ENCODE measurements at places on chromosomes 12 and 14.

DNA sequence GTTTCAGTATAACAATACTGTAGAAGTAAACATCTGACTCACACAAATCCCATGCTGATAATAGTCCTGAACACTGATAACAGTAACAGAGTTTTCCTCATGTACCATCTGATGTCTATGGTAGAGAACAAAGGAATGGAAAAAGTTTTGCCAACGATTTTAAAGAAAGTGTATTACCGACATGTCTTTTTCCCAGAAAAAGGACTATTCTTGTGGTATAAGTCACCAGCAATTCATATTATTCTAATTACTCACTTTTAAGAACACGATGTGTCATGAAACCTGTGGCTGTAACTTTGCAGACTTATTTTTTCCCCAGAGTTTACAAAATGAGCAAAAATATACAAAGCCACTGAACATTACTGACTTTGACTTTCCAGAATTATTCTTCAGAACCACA is 40.1 kb upstream of the DCN start:
- no peak for DNase-seq

DNA sequence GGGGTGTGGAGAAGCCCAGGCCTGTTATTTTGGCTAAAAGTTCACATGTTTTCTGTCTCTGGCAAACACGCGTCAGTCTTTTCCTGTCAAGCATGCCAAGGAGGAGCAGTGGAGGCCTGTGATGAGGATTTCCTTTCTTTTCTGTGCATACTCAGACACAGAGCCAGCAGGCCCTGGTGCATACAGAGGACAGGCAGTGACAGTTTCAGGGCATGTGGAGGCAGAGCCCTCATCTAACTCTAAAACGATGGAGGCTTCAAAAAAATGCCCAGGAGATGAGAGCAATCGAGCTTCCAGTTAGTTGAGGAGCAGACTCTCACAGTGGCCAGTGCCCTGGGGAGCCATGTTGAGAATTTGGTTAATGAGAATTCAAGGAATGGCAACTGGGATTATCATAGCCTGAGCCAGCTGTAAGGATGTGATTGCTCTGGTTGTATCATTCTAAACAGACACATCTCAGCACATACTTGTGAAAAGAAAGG is 66.5 kb downstream of the TRAFD1 start:
- DNase-seq, result no peak

DNA sequence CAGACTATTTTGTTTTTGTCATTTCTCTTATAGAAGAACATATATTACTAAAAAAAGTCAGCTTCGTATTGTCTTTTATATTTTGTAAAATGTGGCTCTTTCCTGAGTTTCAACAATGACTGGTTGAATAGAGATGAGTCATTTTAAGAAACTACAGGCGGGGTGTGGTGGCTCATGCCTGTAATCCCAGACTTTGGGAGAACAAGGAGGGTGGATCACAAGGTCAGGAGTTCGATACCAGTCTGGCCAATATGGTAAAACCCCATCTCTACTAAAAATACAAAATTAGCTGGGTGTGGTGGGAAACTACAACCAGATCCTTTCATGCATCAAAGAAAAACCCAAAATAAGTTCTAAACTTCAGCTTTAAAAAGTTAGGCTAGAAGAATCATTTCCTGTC is 28.8 kb downstream of the HECTD4 start:
- DNase-seq, result no peak

- DNase-seq, result no peak
Observed at GRCh38 chr14:92632546-92633273, 115.7 kb downstream of the LGMN start.

GRCh38 chr14:31842899-31843298 is 234.2 kb upstream of the ARHGAP5 start:
- DNase-seq, result no peak

DNA sequence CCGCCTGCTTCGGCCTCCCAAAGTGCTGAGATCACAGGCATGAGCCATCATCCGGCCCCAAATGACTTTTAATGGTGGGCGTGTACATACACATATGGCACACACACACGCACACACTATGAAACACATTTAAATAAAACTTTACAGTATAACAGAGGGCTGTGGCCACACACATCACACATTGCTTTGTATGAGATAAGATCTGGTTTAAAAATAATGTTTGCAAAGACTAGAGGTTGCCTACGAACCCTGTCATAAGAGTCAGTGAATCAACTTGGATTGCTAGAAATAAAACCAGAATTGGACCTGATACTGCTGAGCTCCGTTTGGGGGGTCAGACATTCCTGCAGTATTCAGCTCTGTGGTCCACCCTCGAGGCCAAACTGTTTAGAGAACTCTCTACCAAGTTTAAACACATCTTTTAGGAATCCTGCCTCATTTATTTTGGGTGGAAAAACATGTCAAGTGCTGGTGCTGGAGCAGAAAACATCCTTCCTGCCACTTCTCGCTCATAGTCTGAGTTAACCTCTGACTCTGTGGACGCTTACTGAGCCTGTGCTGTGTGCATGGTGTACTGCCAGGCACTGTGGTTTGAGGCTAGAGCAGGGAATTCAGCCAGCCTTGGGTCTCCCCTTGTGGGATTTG is 47.8 kb upstream of the EML1 start:
- no peak for DNase-seq

GRCh38 chr12:6828781-6829535 is 751 bp downstream of the P3H3 start:
- DNase-seq, result peak; percentile 70

GRCh38 chr12:110355073-110355472 is 48.4 kb downstream of the ANAPC7 start:
- DNase-seq, result peak; percentile 43

DNA sequence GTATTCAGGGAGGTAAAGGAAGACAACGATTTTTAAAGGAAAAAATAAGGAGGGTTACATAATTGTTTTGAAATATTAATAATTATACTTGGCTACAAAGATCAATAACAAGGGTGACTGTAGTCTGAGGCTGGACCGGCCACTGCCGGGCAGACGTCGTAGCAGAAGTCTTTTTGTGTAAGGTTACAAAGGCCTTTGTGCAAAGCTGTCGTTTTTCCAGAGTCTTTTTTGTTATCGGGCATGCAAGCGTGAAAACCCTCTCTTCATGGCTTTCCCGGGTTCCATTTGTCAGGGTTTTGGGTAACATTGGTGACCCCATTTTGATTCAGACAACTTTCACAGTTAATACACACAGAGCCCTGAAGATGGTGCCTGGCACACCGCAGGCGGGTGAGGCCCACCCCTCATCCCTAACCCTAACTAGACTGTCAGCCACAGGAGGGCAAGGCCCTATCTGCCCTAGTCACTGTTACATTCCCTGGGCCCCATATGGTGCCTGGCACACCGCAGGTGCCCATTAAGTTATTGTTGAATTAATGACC is 31.3 kb downstream of the RILPL1 start:
- no peak for DNase-seq

DNA sequence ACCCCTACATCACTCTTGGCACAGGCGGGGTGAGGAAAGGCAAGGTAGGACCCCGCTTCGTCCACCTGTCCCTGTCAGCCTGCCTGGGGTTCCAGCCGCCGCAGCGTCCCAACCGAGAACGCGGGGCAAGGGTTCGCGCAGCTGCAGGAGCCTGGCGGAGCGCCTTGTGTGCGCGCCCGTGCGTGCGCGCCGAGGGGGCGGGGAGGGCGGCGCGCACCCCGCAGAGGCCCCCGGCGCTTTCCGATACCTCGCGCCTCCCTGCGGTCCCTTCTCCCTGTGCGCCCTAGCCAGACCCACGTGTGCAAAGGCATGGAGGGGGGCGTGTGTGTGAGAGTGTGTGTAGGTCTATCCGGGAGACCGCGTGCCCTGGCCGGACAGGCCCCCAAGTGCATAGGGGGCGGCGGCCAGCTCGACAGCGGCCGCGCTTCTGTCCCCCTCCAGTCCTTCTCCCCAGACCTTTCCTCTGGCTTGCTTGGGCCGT is 122.4 kb downstream of the TSPAN9 start:
- DNase-seq, result no peak

DNA sequence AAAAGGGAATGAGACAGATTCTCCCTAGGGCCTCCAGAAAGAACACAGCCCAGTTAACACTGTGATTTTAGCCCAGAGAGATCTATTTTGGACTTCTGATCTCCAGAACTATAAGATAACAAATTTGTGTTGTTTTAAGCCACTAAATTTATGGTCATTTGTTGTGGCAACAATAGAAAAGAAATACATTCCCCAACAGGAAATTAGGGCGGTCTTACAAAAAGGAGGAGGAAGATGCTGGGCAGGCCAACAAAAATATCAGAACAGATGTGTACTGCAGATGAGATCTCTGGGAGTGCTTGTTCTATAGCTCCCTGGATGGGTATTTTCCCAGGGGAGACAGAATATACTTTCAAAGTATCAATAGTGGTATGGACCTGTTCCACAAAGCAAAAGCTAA is 32.0 kb upstream of the SOCS2 start:
- no peak for DNase-seq

DNA sequence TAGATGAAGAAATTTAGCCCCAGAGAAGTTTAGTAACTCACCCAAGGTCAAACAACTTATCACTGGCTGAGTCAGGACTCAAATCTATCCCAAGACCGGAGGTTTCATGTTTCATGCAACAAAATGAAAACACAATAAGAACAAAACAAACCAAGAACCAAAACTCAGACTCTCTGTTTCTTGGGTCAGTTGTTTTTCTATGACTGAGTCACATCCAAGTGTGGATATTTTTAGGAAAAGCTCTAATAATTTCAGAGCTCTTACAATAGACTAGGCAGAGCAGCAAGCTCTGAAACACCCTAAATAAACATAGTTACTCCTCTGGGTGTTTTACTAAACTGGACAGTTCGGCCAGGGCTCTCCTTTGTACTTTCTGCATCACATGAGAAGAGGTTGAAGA is 87.6 kb upstream of the PRB2 start:
- no peak for DNase-seq

DNA sequence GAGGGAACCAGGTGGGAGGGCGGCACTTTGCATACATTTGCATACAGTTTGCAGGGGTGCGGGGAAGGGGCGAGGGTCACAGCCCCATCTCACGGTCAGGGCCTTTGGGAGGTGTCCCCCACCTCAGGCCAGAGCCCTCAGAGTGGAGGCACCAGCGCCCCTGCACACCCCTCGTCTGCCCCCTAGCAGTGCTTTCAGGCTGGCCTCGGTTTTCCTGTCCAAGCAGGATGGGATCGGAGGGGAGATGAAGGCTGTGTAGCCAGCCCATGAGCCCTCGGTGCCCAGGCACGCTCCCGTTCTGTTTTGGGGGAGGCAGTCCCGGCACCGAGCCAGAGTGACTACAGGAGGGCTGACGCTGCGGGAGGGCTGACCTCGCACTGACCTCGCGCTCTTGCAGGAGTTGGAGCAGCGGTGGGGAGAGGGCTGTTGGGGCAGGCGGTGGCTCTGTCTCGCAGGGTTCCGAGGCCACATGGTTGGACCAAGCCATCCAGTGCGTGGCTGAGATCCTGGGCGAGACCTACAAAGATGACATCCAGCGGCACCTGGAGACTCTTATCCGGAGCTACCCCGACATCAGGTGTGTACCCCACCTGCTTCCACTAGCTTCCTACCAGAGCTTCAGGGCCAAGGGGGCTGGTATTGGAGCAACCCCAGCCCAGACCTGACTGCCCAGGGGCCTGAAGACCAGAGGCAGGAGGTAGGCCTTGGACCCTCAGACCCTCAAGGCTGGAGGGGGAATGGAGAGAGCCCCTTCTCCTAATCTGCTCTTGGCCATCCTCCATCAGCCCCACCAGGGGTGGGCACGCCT is 13.6 kb downstream of the EXOC3L4 start:
- DNase-seq, result no peak

DNA sequence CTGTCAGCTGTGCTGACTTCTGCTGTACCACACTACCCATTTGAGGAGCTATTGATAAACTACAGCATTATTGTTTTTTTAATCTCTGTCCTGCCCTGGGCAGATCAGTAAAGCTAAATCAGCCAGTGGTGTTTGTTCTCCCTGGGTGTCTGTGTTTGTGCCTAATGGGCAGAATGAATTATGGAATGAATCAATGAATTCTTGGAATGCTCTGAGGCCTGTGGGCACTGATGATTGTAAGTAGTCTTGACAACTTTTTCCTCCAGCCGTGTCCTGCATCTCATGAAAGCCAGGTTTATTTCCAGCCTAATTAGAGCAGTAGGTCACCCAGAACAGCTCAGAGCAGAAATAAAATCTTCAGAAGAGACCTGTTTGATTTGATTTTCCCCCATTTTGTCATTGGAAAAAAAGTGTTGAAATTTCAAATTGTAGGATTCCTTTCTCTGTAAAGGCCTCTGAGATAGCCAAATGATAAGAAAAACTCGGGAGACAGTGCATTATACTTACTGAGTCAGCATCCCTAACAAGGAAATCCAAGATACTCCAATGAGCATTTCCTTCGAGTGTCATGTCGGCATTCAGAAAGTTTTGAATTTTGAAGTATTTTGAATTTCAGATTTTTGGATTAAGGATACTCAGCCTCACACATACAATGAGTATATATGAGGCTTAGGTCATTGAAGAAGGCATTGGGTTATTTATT is 19.4 kb upstream of the EVL start:
- DNase-seq, result no peak

GRCh38 chr14:37594971-37595808 is at the start of the genes FOXA1 and TTC6:
TSS of gene FOXA1 (minus strand) at chr14:37595249. CDS start at chr14:37594972, 277 bp downstream.
TSS of gene TTC6 (plus strand) at chr14:37595629. CDS start at chr14:37622065, 26,436 bp downstream.
- DNase-seq, result no peak

GRCh38 chr14:95469134-95469481 is 47.3 kb downstream of the SYNE3 start:
- DNase-seq, result no peak

DNA sequence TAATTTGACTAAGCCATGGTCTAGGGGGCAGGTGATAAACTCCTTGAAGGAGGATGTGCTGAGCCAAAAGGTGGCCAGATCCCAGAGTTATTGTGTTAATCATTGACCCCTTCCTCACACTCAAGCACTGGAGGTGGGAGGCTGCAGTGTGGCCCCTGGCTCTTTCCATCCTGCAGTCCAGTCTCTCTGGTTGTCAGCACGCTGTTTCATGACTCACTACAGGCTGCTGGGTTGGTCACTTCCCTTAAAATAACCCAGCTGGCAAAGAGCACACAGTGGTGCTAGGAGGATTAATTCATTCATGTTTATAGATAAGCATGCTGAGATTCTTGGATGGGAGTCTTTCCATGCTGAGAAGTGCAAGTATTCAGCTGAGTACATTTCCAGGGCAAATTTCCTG is 228.9 kb downstream of the ANO2 start:
- DNase-seq, result no peak

DNA sequence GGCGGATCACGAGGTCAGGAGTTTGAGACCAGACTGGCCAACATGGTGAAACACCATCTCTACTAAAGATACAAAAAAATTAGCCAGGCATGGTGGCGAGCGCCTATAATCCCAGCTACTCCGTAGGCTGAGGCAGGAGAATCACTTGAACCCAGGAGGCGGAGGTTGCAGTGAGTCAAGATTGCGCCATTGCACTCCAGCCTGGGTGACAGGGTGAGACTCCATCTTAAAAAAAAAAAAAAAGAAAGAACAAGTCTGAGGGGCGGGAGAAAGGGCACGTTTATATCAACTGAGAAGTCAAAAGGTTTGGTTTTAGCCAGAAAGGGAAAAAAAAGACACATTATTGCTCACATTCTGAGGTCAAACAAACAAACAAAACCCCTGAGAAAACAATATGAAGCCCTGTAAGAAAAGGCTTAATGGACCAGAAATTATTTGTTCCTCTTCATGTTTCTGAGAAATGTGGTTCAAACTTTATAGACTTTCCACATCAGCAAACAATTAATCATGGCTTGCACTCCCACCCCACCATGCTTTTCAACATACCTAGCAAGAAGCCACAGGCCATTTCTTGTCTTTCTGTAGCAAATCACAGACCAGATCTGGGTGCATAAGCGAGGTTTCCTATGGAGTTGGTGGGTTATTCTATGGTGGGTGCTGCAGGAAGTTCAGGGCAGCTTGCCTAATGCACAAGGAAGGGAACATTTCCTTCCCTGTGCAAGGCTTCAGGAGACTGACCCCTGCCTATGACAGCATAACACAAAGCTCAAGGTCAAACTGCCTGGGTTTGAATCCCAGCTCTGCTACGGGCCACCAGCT is 80.1 kb downstream of the SSPN start:
- no peak for DNase-seq

- DNase-seq, result no peak
Observed at GRCh38 chr12:118520214-118521035, 144.1 kb downstream of the SUDS3 start.

All from HTR-8/SVneo (cell line).